Esophagus squamous epithelium (tissue), 5 donors: ENCODE measurements at places on chromosomes 5 and 9.

DNA sequence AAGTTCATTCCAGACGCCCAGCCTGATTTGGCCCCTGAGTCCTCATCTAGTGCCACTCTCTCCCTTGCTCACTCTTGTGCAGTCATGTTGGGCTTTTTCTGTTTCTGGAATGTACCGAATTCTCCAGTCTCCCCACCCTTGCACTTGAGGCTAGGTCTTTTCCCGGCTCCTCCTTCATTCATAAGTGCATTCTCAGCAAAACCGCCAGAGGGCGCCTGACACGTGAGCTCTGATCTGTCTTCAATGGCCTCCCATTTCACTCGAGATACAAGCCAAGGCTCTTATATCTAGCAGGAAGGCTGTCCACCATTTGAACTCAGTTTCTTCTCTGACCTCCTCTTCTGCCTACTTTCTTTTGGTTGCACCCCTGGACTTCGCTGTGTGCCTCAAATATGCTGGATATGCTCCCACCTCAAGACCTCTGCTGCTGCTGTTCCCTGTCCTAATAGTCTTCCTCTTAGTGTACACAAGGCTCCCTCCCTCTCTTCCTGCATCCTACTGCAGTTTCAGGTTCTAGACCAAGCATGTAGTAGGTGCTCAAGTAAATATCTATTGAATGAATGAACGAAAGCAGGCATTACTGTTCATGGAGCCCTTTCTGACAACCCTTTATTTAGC is 568.1 kb upstream of the WWC1 start:
- DNase-seq, result no peak

DNA sequence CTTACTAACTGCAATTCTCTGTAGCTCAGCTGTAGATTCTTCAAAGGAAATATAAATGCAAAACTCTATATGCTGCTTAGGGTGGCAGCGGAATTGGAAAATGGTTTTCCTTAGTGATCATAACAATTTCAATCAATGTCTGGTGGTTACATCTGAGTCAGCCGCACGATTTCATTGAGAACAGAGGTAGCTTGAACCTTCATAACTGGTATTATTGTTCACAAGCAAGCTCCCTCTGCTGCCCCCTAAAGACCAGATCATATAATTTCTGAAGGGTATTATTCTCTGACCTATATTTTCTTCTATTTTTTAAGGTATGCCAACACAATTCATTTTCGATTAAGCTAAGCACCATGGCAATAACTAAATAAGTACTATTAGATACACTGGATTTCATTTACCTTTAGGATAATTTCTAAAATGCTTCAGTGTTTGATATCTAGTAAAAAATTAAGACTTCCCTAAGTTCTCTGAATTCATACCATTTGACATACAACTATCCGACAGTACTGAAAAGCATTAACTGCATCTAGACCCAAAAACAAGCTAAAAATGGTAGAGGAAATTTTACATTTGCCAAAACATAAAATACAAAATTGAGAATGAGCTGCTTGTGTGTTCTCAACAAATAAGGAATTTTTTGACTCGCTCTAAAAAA is 181.1 kb upstream of the SPEF2 start:
- no peak for DNase-seq

GRCh38 chr5:124906339-124907097 is 160.1 kb upstream of the ZNF608 start:
- DNase-seq, result no peak

DNA sequence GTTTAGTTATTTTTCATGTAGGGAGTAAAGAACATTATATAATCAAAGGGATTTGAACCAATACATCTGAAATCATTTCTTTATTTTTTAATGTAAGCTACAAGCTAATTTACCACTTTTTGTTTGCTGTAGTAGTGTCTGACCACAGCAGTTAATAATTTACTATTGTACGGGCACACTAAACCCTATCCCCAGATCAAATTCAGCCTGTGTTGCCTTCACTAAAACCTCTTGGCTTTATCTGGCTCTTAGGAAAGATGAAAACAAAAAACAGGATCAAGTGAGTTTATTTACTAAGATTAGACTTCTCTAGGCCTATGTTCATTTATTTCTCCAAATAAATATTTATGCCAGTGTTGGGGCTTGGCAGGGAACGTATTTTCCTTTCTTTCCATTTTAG is 384.1 kb downstream of the EBF1 start:
- no peak for DNase-seq
